ENCODE measurements at places on chromosomes 3 and 15. TPM values are rescaled to one million over a fixed set of nuclear protein-coding genes. Genes with fewer than 3 reads are reported as not detected.

GOLGA8J gene
- total RNA-seq: 0.11 TPM

COL6A5 gene
- under 0.01 TPM for total RNA-seq

ARHGEF3 gene
- total RNA-seq: 5.8 TPM

CELSR3 gene
- total RNA-seq: 1.00 TPM

IL1RAP gene
- 9.7 TPM for total RNA-seq

FILIP1L gene
- 15.8 TPM for total RNA-seq

PSMA4 gene
- 428 TPM for total RNA-seq

C3orf49 gene
- not detected for total RNA-seq

GDPGP1 gene
- 3.0 TPM for total RNA-seq

ITPKA gene
- 18.1 TPM for total RNA-seq

KNG1 gene
- not detected for total RNA-seq

MST1 gene
- 6.2 TPM for total RNA-seq

ZNF860 gene
- total RNA-seq: 0.37 TPM

STRIT1 gene
- not detected for total RNA-seq

RARRES1 gene
- total RNA-seq: 26.2 TPM

SPSB4 gene
- total RNA-seq: not detected

RPP25 gene
- total RNA-seq: 2.1 TPM

KLF13 gene
- total RNA-seq: 14.7 TPM

WDR93 gene
- under 0.01 TPM for total RNA-seq

ROPN1B gene
- total RNA-seq: not detected

SSUH2 gene
- total RNA-seq: 0.11 TPM

GOLGA6A gene
- total RNA-seq: not detected

UBA7 gene
- 32.4 TPM for total RNA-seq

MST1R gene
- total RNA-seq: 0.33 TPM

UTS2B gene
- total RNA-seq: 0.37 TPM

TRPC1 gene
- 51.9 TPM for total RNA-seq

NOX5 gene
- total RNA-seq: 0.25 TPM

MAN2C1 gene
- 156 TPM for total RNA-seq

OSTN gene
- total RNA-seq: 0.12 TPM

CPNE9 gene
- total RNA-seq: not detected

CHRD gene
- 7.4 TPM for total RNA-seq

FANCD2OS gene
- not detected for total RNA-seq

ILDR1 gene
- total RNA-seq: not detected

CA12 gene
- total RNA-seq: 128 TPM

KNL1 gene
- 43.8 TPM for total RNA-seq

LIPC gene
- total RNA-seq: 0.37 TPM

DZIP3 gene
- 14.5 TPM for total RNA-seq

SLC22A14 gene
- total RNA-seq: not detected

SLC2A2 gene
- total RNA-seq: not detected

NRROS gene
- total RNA-seq: 3.0 TPM

HCN4 gene
- total RNA-seq: not detected

SLC28A1 gene
- total RNA-seq: 0.12 TPM

MESP2 gene
- 0.75 TPM for total RNA-seq

PLSCR2 gene
- total RNA-seq: not detected

Measured in uterine smooth muscle cell (primary cell).